Left renal pelvis (tissue), 4 donors: ENCODE measurements at places on chromosomes 6 and 20.

DNA sequence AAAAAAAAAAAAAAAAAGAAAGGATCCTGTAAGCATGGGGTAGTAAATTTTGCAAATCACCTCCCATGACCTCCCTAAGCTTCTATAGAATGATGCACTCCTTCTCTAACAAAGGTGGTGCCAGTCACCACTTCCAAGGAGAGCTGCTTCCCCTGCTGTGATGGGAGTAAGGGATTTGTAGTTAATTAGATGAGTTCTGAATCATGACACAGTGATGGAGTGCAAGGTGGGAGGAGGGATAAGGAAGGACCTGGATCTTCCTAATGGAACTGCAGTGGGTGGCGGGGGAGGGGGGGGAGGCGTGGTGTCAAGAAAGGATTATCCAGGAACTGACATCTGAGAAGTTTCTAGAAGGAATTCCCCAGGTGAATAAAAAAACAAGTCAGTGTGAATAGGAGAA lies 47.8 kb downstream of the NRN1 start:
- DNase-seq: no peak

- DNase-seq: no peak
Observed at GRCh38 chr6:149558029-149558428, 8.1 kb upstream of the GINM1 start.

GRCh38 chr6:148074738-148075137 lies 267.9 kb upstream of the SASH1 start:
- DNase-seq: no peak

DNA sequence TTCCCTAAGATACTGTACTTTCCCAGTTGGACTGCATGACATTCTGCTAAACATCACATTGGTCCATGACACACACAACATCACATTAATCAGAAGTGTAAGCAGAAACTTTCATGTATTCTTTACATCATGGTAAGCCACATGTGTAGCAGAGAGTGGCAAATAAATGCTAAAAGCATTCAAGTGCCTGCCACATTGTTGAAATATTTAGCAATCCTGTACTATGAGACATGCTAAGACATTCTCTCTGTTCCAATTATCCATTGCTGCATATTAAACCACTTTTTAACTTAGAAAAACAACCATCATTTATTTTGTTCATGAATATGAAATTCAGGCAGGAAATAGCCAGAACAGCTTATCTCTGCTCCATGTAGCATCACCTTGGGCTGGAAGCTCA lies 207.7 kb upstream of the GJE1 start:
- no peak for DNase-seq

- DNase-seq: no peak
Observed at GRCh38 chr6:41092421-41093140, 19.8 kb downstream of the NFYA start.
